ENCODE measurements at places on chromosomes 16 and 17.
A peak's percentile ranks its signal among the peaks of the same experiment; 100 is the strongest.

DNA sequence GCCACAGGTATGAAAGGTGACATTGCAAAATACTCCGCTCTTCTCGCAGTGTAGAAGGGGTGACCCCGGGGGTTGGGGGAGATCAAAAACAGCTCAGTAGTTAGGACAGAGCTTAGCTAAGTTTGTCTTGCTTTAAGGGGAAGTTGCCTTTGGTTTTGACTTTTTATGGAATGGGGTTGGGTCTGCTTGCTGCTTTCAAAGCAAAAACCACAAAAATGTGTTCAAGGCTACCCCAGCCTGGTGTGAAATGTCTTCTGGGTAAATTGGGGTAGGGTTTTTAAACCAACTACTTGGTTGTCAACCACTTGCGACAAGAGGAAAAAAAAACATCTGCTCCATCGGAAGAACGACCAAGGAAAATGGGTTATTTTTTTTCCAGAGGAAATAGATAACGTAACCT is 6.2 kb downstream of the FUS start:
- no peak for DNase-seq

DNA sequence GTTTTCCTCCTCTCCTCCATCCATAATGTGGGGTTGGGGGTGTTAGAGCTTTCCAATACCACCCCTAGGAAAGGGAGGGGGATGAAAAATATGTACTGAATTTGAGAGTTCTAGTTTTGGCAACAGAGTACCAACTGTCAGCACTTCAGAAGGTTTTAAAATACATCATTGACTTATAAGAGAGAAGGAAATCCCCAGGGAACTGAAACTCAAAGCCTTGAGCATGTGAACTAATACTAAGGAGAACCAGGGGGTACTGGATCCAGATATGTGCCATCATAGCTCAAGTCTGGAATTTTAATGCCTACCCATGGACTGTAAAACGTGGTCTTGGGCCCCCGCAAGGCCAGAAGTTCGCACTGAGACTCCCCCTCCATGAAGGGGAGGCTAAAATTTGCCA is 15.8 kb downstream of the CACNG5 start:
- no peak for DNase-seq

- DNase-seq = no peak
These were observed 193.3 kb downstream of the CEP112 start for GRCh38 chr17:65998675-65999074.

DNA sequence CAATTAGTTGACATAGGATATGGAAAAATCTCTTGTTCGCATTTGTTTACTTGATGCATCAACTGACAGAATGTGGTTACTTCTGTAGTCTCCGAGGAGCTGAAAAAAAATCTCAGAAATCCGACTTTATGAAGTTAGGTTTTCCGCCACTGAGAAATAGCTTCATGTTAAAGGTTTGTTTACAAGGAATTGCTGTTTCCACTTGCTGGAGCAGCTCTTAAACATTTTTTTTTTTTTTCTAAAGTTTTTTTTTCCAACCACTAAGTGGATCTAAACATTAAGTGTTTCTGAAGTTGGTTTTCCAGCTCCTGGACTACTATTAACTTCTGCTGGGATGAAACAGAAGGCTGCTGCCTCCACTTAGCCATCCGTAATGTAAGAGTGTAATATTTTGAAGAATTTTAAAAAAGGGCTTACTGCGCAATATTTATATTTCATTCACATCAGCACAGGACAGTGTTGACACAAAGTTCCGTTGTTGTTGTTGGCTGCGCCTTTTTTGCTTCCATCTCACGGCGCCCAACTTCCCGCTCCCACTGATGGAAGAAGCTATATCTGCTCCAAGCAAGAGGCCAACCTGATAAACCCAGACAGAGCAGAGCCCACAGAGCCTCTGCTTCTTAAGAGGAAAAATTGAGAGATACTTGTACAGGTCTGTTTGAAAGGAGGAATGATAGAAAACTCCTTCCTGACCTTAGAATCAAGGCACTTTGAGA is 167.7 kb upstream of the KCNJ16 start:
- DNase-seq = no peak

- no peak for DNase-seq
These were observed 38.8 kb downstream of the RAI1 start for GRCh38 chr17:17719966-17720543.

DNA sequence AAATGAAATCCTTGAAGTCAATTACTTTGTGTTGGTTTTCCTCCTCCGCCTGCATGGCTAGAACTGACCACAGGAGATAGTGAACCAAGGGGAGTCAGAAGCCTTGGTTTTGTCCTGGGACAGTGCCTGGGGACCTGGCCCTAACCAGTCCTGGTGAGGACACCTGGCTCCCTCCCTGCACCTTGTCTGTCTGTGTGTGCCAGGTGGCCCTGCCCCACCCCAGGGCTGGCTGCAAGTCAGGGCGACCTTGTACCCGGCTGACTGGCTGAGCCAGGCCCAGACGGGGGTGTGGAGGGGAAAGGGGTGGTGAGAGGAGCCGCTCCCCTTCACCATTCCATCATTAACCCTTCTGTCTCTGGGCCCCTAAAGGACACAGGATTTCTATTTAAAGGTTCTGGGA is 3.4 kb downstream of the RAPGEFL1 start:
- no peak for DNase-seq

- no peak for DNase-seq
These were observed 34.9 kb upstream of the TANC2 start for GRCh38 chr17:62931101-62931500.

GRCh38 chr16:23835390-23836077 is at the start of gene PRKCB:
Gene PRKCB, plus strand, starts transcription at chr16:23835983.
- DNase-seq = peak; percentile 90

DNA sequence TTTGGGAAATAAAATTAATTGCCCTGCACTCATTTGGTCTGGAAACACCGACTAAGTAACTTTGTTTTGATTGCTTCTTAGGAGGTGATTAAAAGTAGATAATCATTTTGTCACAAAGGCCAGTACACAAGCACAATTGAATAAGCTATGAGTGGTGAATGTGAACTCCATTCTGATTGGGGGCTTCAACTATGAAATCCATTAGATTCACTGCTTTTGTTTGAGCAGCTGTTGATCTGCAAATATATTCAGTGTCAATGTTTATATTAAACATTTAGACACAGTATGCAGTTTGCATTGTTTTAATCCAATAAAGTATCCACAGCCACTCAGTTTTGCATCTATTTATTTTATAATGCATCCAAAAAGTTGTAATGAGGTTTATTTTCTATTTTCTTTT is 817.5 kb downstream of the CDH11 start:
- no peak for DNase-seq

GRCh38 chr17:8785547-8786413 is 13.4 kb downstream of the MFSD6L start:
- DNase-seq = peak; percentile 75

DNA sequence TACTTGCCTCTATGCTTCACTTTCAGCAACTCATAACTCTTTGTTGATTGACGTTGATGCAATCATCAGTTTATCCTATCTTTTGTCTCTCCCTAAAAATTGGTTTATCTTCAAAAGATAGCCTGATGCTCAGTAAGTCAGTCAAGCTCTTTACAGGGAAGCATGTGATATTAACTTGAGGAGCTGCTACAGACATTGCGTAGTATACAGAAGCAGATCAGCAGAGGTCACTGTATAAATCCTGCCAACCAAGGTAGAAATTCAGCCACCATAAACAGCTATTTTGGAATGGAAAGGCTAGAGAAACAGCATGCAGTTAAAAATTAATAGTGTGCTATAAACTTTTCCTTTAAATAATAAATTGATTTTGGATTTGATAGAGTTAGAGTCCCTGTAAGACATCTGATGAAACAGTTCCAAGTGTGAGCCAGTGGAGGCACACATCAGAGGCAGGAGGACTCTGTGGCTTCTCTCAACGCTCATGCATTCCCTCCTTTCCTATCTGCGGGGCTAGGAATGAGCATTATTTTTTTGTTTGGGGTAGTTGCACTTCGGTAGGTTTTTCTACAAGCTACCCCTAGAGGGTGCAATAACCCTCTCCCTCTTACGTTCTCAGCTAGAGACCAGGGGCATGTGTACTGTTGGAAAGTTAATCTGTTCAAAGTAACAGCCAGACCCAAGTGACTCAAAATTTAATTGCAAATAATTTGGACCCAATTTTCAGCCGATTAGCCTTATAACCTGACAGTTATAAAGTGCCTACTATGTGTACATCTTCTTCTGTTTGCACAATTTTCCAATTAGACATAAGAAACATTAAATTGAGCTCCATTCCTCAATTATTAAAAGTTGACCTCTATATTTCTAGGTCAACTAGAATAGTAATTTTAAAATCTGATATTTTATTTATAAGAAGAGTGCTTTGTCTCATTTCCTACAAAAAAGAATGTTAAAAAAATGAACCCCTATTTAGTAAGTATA is 647.7 kb upstream of the SOX9 start:
- DNase-seq = no peak

DNA sequence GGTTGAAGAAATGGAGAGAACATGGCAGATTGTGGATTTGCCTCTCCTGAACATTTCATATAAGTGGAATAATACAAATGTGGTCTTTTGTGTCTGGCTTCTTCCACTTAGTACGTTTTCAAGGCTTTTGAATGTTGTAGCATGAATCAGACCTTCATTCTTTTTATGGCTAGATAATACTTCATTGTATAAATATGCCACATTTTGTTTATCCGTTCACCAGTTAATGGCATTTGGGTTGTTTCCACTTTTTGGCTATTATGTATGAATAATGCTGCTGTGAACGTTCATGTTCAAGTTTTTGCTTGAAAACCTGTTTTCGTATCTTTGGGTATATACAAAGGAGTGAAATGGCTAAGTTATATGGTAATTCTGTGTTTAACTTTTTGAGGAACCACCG is 130.4 kb downstream of the TANC2 start:
- no peak for DNase-seq

GRCh38 chr16:55100100-55100499 is 169.4 kb downstream of the IRX5 start:
- DNase-seq = no peak

DNA sequence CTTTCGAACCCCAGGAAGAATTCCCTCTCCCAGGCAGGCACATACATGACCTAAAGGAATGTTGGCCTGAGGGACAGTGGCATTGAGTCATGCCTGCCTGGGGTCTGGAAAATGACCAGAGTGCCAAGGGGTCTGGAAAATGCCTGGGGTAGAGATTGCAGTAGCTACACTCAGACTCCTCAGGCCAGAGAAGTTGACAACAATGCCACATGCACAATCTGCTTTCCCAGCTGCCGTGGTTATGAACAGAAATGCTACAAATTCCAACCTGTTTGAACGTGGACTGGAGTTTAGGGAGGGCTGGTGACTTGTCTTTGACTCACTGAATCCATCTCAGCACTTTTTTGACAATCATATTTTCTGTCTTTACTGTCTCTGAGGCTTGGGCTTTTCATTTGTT is 250.0 kb downstream of the ABCC12 start:
- no peak for DNase-seq

- no peak for DNase-seq
These were observed at the start of gene GSG1L2 for GRCh38 chr17:9821921-9822320. Gene GSG1L2, minus strand, starts transcription at chr17:9822079. Its CDS starts 8 bp downstream, at chr17:9822071.

Measured in stimulated activated CD4-positive, alpha-beta T cell treated with anti-CD3 and anti-CD28 coated beads, Interleukin-2, amount 100 ng/mL, for 48 hours (primary cell).